Activated naive CD4-positive, alpha-beta T cell treated with anti-CD3 and anti-CD28 coated beads, Interleukin-2, amount 50 U/mL, for 16 hours (primary cell): ENCODE measurements at places on chromosomes 6 and 20.

DNA sequence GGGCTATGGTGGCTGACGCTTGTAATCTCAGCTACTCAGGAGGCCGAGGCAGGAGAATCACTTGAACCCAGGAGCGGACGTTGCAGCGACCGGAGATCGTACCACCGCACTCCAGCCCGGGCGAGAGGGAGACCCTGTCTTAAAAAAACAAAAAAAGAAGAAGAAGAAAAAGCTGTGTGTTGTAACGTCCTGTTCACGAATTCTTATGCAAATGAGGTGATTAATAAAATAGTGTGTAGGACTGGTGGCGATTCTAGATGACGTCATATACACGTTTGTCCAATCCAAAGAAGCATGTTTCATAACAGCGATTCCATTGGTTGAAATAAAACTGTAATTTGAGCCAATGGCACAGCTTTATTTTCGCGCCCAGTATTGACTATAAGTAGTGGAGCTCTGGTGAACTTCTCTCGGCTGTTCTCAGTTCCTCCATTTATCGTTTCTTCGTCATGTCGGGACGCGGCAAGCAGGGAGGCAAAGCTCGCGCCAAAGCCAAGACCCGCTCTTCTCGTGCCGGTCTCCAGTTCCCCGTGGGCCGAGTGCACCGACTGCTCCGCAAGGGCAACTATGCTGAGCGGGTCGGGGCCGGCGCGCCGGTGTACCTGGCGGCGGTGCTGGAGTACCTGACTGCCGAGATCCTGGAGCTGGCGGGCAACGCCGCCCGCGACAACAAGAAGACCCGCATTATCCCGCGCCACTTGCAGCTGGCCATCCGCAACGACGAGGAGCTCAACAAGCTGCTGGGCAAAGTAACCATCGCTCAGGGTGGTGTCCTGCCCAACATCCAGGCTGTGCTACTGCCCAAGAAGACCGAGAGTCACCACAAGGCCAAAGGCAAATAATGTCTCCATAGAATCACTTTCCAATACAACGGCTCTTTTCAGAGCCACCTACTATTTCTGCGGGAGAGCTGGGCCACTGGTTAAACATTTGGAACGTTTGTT lies 47.0 kb downstream of the OR2B2 start:
- DNase-seq: peak; percentile 55

- no peak for DNase-seq
Observed at GRCh38 chr6:170497841-170498301, 55.2 kb downstream of the PSMB1 start.

GRCh38 chr6:109053336-109053735 lies 41.3 kb downstream of the SESN1 start:
- DNase-seq: no peak

DNA sequence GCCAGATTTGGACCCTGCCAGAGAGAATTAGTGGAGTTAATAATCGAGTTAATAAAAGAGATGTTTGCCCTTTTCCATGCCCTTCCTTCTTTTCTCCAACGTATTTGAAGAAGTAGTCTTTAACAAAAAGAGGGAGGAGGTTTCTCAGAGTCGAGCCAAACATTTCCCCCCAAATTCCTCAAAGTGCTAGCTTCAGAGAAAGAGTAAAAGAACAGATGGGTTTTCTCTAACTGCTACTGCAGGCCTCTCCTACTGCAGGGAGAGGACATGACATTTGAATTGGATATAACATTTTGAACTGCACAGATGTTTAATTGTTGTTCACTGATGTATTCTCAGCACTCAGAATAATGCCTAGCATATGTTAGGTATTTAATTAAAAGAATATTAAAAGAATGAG lies 25.5 kb downstream of the RWDD2A start:
- no peak for DNase-seq

GRCh38 chr20:2937902-2938301 lies 64.6 kb downstream of the PTPRA start:
- DNase-seq: no peak

- no peak for DNase-seq
Observed at GRCh38 chr6:43489277-43490072, 12.1 kb downstream of the TJAP1 start.

DNA sequence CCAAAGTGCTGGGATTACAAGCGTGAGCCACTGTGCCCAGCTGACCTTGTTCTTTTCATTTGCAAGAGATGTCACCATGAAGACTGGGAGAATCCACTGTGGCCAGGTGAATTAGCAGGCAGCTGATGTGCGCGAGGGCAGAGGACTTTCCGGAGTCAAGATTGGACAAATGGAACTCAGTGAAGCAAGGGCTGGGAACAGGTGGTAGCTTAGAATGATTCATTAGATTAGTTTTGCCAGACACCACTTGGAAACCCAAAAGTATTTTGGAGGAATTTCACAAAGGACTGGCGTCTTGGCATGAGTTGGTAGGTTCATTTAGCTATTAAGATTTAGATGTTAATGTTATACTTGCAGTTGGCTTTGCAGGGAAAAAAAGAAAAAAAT lies 4.7 kb upstream of the AKAP7 start:
- no peak for DNase-seq

DNA sequence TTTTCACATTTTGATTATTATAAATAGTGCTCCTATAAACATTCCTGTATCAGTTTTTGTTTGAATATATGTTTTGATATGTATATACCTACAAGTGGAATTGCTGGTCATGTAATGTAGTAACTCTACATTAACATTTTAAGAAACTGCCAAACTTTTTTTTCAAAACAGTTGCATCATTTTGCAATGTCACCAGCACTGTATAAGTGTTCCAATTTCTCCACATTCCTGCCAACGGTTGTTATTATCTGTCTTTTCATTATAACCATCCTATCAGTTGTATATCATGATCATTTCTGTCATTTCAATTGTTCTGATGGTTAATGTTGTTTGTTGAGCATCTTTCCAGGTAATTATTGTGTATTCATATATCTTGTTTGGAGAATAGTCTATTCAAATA lies 44.8 kb upstream of the SAMD5 start:
- DNase-seq: no peak

DNA sequence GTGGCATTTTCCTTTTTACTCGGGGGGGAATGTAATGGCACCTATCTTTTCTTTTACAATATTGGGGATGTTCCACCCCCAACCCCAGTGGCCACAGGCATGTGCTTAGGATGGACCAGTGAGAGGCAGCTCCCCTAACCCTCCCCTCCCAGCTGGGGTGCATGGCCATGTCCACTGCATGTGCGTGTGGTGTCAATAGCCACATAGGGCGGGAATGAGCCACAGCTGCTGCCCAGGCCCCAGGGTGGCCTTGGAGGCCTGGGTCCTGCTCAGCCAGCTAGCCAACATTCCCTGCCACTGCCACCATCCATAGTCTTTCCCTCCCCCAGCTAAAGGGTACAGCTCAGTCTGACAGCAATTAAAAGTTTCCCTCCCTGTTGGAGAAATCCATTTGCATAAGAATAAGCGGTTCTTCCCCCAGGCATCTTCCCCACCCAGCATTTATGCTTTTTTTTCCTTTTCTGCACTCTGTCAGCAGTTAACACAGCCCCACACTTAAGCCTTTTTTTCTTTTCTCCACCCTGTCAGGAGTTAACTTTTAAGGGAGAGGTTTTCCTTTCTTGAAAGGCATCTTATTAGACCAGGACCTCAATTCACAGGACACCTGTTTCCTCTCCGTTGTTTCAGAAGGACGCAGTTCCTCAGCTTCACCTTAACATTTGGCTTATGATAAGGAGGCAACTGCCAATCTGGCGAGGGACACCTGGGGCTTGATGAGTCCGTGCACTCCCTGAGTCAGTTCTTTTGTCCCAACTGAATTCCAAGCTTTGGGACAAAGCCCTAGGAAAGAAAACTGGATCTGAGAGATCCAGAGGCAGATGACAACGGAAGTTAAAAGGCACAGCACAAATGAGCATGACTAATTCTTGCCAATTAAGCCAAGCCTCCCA lies 121.4 kb downstream of the TPBG start:
- no peak for DNase-seq

- DNase-seq: no peak
Observed at GRCh38 chr6:151392427-151392826, 1.1 kb upstream of the ZBTB2 start.

DNA sequence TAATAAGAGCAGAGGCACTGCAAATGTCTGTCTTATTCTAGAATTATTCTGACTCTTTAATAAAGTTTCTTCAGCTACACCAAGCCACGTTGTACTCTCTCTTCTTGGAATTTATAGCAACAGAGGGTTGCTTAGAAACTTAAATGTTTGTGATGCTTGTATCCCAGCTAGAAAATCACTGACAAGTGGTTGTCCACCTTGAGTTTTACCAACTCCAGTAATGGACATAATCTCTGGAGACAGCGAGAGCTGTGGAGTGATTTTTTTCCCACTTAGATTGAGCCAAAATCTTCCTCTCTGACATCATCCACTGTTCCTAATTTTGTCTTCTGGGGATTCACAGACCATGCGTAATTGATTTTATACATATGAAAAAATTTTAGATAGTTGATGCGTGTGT lies 8.0 kb downstream of the ECT2L start:
- DNase-seq: no peak

DNA sequence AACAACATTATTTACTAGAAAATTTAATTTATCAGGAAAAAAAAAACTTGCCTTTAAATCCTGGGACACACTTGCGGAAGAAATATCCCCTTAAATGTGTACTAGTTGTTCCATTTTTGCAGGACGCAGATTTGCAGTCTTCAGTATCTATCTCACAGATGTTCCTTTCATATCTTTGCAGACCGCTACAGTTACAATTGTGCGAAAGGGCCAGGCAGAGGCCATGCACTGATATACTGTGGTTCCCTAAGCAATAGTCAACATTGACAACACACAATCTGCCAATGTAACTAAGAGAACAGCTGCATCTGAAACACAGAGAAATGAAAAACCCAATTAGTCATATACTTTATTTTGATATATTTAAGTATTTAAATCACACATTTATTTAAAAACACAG lies 411.2 kb downstream of the EYS start:
- DNase-seq: no peak

DNA sequence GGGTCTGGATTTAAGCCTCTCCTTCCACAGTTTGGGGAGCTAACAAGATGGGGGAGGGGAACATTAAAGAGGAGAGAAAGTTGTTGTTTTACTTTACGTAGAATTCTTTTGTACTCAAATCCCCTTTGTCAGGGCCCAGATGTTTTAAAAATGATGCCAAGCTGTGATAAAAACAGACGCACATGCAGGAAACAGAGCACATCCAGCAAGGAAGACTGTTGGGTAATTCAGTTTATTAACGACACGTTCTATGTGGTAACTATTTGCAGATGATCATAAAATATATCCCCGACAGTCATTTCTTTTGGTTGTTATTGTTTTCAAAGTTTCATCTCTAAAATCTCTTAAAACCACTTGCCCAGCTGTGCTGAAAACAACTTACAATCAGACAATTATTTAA lies 307.0 kb upstream of the PRDM1 start:
- no peak for DNase-seq

DNA sequence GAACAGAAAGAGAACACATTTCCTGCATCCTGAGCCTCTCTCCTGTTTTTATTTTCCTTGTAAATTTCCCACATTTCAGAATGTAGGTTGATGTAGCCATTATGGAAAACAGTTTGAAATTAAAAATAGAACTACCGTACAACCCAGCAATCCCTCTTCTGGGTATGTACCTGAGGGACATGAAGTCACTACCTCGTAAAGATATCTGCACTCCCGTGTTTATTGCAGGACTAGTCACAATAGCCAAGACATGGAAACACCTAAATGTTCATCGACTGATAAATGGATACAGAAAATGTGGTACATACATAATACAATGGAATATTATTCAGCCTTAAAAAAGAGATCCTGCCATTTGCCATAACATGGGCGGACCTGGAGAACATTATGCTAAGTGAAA lies 72.0 kb upstream of the JAG1 start:
- no peak for DNase-seq
